Vagina (tissue), 2 donors: ENCODE measurements at places on chromosomes 13 and 19. TPM values are rescaled to one million over a fixed set of nuclear protein-coding genes. Genes with fewer than 3 reads are reported as not detected.

DNA sequence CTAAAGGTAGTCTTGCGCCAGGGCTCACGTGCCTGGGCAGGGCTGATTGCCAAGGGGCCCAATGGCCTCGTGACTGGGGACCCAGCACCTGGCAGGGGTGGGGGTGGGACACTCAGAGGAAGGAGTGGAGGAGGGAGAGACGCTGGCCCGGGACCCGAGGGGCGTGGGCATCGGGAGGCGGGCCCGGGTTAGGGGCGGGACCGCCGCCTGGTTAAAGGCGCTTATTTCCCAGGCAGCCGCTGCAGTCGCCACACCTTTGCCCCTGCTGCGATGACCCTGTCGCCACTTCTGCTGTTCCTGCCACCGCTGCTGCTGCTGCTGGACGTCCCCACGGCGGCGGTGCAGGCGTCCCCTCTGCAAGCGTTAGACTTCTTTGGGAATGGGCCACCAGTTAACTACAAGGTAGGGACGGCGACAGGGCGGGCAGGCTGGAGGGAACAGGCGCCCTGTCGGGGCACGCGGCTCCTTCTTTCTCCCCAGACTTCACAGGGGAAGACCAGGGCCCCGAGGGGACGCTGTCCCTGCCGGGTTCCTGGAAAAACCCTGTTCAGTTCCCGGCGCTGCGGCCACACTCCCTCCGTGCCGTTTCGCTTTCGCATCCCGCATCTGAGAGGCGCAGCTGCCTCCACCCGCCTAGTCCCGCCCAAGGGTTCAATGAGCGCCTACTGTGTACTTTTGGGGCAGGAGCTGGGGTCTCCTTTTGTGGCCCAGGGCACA lies at the start of gene IFI30:
IFI30 (plus strand) TSS at position 242 of the 717 bp plus-strand sequence; CDS start at position 271, 29 bp downstream.
- H3K36me3 ChIP-seq: no peaks in the 10 kb centered on the region
- H3K4me1 ChIP-seq: peaks cover 16% of the 10 kb centered on the region
- H3K4me3 ChIP-seq: peak within 1 kb of the TSS; percentile 64
- no peaks in the 10 kb centered on the region for H3K27me3 ChIP-seq
- no peak for DNase-seq
- peak within 1 kb of the TSS; percentile 42 for H3K27ac ChIP-seq

GRCh38 chr13:41643507-41643906 lies 186.2 kb downstream of the RGCC start:
- no peak overlapping the region for H3K27ac ChIP-seq
- DNase-seq: no peak
- H3K36me3 ChIP-seq: no peaks in the 10 kb centered on the region
- no peaks in the 10 kb centered on the region for H3K27me3 ChIP-seq

DNA sequence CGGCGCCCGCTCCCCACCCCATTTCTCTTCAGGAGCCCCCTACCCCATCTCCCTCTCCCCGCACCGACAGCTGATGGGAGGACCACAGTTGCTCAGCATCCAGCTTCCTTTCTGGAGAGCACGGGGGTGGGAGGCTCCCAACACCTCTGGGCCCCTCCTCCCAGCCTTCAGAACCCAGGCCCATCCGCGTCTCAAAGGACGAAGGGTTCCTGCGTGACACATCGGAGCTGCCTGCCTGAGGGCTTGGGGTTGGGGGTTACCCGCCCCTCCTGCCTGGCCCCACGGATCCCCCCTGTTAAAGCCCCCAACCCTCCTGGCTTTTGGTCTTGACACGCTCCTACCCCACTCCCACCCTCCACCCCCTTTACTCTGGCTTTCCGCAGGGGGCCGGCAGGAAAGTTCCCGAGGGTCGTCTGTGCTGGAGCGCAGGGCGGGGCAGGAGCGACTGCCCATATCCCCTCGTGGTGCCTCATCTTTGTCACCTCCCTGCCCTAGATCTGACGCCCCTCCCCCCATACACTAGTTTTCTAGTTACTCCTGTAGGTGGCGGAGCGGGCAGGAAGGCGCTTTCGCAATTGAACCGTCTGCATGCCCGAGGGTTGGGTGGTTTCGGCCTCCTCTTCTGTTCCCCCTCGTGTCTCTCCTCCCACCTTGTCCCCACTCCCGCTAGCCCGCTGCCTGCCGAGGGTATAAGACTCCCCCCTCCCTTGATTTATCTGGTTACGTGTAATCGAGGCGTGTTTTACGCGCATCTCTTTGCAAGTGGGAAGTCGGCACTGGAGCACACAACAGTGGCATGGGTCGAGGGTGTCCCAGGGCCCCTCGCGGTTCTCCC lies 924 bp downstream of the TRAPPC5 start:
- DNase-seq: no peak
- H3K36me3 ChIP-seq: peaks cover 23% of the 10 kb centered on the region

F2RL3 gene
- 8.3 TPM for total RNA-seq

ZNF738 gene
- total RNA-seq: 5.4 TPM
